ENCODE measurements at places on chromosomes 13 and 19. TPM values are rescaled to one million over a fixed set of nuclear protein-coding genes. Genes with fewer than 3 reads are reported as not detected.
A peak's percentile ranks its signal among the peaks of the same experiment; 100 is the strongest.

DNA sequence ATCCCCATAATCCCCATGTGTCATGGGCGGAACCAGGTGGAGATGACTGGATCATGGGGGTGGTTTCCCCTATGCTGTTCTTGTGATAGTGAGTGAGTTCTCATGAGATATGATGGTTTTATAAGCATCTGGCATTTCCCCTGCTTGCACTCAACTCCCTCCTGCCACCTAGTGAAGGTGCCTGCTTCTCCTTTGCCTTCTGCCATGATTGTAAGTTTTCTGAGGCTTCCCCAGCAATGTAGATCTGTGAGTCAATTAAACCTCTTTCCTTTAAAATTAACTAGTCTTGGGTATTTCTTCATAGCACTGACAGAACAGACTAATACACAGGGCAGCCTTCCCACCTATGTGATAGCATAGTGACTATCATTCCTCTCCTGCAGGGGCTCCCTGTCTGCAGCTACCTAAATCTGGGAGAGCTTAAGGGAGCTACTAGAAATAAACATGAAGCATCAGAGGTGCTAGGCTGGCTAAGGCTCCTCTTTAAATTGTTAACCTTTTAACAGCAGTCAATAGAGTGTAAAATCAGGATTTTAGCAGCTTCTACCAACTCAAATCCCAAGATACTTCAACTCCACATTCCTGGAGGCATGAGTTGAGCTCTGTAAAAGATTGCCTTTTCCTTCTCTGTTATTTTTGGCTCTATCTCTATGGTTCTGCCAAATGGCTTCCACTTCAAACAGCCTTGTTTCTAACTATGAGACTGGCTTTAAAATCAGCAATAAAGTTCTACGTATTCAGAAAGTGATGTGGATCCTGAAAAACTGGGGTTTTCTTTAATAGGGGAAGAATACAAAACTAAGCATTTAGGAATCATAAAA is 112.3 kb downstream of the VWA8 start:
- DNase-seq = no peak

DNA sequence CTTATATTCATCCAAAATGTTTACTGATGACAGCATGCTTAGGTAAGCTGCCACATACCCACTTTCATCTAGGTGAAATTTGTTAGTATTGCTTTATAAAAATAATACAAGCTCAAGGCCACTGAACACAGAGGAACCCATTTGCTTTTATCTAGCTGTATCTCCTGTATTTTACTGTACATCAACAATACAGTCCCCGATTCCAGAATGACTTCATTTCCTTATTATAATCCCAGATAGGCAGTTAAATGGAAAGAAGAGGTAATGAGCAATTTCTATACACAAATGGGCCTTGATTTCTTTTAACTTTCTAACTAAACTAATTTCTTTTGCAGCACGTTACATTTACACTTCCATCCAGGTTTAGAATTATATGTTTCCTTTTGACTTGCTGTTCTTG is 86.2 kb downstream of the SHISA2 start:
- DNase-seq = no peak

DNA sequence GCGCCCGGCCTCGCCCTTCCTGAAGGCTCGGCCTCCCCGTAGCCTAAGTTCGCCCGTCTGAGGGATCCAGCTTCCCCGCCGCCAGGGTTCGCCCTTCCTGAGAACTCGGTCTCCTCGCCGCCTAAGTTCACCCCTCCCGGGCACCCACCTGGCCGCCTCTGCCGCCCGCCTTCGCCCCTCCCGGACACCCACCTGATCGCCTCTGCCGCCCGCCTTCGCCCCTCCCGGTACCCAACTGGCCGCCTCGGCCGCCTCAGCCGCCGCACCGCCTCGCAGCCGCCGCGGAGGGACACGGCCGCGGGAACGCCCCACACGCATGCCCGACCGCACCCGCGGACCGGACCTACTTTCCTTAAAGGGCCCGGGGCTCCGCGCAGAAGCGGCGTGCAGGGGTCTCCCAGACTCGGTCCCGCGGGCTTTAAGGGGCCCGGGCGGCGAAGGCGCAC is at the start of gene MOB3A:
Gene MOB3A, minus strand, starts transcription at position 293 of the 446 bp plus-strand sequence. CDS start 17,766 bp downstream, outside the sequence.
- no peak for DNase-seq

DNA sequence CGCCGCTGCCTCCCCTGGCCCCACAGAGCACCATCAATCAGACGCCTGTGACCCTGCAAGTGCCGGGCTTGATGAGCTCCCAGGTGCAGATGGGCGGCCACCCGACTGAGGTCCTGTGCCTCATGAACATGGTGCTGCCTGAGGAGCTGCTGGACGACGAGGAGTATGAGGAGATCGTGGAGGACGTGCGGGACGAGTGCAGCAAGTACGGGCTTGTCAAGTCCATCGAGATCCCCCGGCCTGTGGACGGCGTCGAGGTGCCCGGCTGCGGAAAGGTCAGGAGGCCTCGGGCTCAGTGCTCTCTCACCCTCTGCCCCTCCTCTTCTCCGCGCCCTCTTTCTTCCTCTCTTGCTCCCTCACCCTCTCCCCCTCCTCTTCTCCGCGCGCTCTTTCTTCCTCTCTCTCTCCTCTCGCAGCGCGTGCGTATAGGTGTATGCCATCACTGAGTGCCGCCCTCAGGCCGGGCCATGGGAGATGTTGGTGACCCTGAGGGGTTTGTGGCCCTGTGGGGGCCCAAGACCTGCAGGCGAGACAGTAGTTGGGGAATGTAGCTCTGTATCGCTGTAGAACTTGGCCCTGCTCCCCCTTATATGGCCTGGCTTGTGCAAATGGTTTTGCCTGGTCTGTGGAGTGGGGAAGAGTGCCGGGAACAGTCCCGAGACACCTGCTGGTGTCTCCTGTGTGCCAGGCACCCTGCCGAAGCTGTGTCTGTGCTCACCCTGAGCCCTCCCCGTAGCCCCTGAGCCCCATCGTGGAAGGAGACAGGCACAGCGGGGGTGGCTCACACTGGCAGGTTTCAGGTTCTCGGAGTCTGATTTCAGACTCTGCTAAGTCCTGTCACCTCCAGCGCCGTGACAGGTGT is 5.4 kb upstream of the EPN1 start:
- no peak for DNase-seq

- no peak for DNase-seq
Observed at GRCh38 chr13:82661126-82661525, 1221.1 kb downstream of the SLITRK1 start.

GIPC3 gene
- 0.09 TPM for total RNA-seq

DNA sequence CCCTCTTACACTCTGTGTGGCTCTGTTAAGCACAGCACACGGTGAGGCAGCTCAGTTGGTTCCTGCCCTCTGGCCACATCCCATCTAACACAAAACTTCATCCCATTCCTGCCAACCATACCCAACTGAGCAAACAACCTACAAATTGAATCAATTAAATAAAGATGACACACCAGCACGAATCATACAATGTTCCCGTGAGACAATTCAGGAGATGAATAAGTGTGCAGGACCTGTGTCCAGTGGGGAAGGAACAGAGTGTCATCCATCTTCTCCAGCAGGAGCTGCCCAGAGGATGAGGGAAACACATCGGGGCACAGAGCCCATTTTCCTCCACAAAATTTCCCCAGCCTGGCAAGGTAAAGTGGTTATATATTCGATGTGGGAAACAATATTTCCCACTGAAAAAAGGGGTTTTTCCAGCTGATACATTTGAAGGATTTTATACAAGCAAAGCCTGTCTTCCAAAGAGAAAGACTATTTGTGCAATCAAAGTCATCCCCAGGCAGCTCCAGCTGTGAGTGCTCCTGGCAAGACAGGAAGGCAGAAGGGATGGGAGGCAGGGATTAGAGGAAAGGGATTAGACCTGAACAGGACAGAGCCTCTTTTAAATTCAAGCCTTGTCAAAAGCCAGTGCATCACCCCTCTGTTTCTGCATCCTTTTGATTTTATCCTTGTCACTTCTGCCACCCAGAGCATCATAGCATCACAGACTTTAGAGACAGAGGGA is 240.2 kb downstream of the LHFPL6 start:
- peak; percentile 25 for DNase-seq

PRX gene
- 1.8 TPM for total RNA-seq

MEIOSIN gene
- total RNA-seq = not detected

KLK15 gene
- total RNA-seq = not detected

DNA sequence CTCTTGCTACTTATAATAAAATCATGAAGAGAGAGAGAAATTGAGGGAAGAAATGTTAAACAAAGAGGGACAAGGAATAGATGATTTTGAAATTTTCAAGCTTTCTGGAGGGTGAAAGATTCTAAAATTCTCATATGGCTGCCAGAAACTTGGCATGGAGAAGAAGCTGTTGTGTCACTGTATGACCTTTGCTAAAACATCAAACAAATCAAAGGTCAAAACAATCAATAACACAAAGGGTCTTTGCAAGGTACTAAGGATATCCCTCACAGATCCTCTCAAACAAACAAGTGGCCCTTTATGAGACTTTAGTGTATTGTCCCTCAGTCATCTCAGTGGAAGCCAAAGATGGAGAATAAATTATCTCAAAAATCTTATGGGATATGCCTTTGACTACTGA is 1039.2 kb upstream of the MIR17HG start:
- no peak for DNase-seq

WTIP gene
- total RNA-seq = 9.5 TPM

IGFL2 gene
- total RNA-seq = 1.2 TPM

KLK1 gene
- total RNA-seq = not detected

DPRX gene
- total RNA-seq = not detected

GRCh38 chr13:74025369-74025768 is 108.8 kb downstream of the KLF12 start:
- DNase-seq = no peak

DNA sequence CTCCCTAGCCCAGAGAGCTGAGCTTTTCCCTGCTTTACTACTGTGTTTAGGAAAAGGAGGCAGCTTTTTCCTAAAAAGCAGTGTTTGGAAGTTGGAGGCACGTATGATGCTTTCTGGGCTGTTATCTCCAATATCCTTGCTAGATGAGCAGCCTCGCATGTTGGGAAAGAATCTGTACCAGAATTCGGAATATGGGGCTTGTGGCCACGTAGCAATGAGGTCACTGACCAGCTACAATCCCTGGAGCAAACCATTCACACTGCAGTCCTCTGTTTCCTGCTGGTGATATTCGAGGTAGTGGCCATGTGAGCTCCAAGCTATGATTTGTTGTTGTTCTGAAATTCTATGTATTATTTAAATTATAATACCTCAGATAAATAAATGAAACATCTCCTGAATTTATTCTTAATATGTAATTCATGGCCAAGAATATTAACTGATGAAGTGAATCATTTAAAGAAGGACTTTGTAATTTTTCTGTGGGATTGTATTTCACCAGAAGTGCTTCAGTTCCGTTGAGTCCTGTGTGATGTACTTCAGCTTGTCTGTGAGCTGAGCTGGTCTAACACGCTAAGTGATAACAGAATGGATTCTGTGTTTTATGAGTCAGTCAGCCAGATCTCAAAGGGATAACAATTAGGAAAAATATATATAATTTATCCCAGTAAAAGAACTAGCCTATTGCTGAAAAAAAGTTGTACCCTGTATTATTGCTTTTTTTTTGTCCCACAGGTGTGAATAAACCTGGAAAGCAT is 319.5 kb downstream of the SHISA2 start:
- DNase-seq = no peak

ZNF429 gene
- total RNA-seq = 26.0 TPM

WDR88 gene
- not detected for total RNA-seq

KASH5 gene
- total RNA-seq = not detected

SLC25A23 gene
- total RNA-seq = 26.6 TPM

DNA sequence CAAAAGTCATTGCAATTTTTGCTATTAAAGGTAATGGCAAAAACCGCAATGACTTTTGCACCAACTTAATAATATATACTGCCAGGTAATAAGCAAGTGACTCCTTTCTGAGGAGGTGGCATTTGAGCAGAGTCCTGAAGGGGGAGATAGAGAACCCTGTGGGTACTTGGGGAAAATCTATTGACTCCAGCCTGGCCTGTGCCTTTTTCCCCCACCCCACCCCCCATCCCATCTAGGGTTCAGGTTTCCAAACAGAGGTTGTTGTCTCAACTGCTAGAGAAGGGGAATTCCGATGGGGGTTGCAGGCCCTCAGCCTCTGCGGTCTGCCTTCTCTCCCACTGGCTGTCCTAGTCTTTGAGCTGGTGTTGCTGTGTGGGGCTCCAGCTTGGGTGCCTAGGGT is 11.5 kb downstream of the S1PR2 start:
- no peak for DNase-seq

- no peak for DNase-seq
Observed at GRCh38 chr13:75829830-75830229, 193.7 kb downstream of the LMO7 start.

C2CD4C gene
- total RNA-seq = 7.5 TPM

DNA sequence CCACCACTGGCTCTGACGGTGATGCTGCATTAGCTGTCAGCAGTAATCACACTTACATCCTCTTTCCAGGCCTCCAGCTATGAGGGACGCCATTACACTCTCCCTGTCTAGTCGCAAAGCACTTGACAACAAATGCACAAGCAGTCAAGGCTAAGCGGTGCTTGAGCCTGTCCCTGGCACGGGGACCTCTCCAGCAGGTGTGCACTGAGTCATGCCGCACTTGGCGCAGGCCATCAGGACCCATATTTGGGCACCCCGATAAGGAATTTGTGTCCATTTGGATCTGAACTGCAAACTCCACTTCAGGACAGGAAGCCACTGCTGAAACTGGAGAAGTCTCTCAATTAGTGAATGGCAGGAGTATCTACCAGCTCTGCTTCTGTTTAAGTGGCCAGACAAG is 301.9 kb upstream of the OBI1 start:
- no peak for DNase-seq

TMPRSS9 gene
- 0.36 TPM for total RNA-seq

GRCh38 chr13:98143601-98144026 is 720 bp downstream of the FARP1 start:
- peak; percentile 10 for DNase-seq

GRCh38 chr19:17602872-17603510 is 47.5 kb downstream of the COLGALT1 start:
- no peak for DNase-seq

DNA sequence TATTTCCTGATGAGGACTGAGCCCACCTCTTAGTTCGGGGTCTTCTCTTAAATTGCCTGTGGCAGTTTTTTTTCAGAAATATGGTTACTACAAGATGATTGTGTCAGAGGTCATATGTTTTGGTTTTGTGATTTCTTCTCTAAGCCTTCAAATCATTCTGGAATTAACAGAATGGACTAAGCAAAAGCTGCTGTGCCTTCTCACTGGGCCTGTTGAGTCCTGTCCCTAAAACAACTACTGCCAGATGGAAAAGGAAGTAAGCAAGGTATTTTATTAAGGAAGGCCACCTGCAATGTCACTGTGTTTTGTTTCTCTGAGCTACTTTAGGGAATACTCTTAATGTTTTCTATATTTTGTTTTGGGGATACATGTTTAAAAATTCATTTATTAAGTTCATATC is 470.8 kb downstream of the PCDH20 start:
- no peak for DNase-seq

- DNase-seq = no peak
Observed at GRCh38 chr13:45468635-45469034, 3.9 kb downstream of the COG3 start.

RFPL4AL1 gene
- total RNA-seq = not detected

GRCh38 chr19:58361900-58362271 is 665 bp downstream of the ZNF497 start:
- no peak for DNase-seq

DNA sequence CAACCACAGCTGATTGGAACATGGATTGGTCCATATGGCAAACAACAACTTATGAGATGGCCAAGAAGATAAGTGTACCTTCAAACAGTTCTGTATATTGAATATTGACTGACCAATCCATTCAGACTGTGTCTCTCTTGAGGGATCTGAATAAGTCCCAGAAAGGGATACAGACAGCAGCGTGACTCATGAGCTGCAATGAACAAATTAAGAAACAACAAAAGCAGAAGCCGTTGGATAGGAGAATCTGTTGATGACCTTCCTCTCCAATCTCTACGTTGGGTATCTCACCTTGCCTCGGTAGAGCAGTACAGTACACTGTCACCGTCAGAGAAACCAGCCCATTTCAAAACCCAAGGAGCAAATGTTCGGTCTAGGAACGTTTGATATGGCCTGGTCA is 21.3 kb downstream of the MBD3L2B start:
- no peak for DNase-seq

All from cerebellum (tissue), 4 donors.